ENCODE measurements at places on chromosomes 5 and 9.

DNA sequence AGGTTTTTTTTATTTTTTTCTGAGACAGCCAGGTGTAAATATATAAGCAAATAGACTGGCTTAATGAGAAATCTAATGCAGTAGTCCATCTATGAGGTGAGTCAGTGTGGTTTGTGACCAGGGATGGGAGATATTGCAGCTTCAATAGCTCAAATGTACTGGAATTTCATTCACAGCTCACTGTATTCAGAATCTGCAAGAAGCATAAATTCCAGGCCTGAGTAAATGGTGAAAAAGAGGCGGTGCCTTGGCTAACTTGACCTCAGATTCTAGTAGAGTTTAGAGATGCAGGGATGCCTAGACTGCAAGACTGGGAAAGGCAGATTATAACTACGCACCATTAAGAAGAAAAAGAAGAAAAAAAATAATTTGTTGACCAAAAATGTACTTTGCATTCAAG lies 151.9 kb upstream of the SMC2 start:
- no peak for DNase-seq

GRCh38 chr5:140403613-140404012 lies 2.0 kb downstream of the ANKHD1 start:
- DNase-seq: no peak

DNA sequence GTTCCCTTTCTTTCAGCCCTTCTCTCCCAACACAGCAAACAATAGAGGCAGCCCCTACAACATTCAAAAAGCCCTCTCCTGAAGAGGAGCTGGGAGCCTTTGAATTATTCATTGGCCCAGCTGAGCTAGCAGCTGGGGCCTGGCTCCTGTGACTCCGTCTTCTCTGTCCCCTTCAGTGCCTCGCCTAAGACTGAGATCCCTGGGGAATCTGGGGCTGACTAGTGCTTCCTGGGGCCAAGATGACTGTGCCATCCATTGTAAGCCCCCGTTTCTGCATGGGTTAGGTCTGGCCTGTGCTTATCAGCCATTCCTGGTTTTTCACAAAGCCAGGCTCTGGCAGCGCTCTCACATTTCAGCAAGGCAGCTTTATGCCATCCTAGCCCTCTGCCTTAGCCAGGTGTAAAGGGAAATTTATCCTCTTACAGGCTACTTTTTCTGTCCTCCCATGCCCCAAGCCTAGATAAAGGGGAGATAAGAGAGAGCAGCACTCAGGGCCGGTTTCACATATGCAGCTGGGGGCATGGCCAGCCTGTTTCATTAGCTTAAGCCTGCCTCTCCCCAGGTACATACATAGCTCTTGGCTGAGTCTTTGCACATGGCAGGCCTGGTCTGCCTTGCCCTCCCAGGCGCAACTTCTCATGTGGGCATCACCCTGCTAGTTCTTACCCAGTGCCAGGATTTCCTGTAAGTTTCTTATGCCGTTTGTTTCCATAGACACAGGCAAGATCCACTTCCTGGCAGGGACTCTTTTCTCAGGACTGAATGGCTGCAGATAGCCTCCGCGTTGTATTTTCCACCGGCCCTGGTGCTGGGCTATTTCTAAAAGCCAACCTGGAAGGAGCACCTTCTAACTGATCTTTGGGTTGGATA lies 15.8 kb downstream of the PTPA start:
- DNase-seq: no peak

GRCh38 chr5:84057211-84057610 lies 327.5 kb downstream of the EDIL3 start:
- no peak for DNase-seq

GRCh38 chr5:10567781-10568321 lies 4.0 kb downstream of the ANKRD33B start:
- no peak for DNase-seq

Data from CD4-positive, alpha-beta T cell (primary cell).